ENCODE measurements at places on chromosomes 5 and 9.

DNA sequence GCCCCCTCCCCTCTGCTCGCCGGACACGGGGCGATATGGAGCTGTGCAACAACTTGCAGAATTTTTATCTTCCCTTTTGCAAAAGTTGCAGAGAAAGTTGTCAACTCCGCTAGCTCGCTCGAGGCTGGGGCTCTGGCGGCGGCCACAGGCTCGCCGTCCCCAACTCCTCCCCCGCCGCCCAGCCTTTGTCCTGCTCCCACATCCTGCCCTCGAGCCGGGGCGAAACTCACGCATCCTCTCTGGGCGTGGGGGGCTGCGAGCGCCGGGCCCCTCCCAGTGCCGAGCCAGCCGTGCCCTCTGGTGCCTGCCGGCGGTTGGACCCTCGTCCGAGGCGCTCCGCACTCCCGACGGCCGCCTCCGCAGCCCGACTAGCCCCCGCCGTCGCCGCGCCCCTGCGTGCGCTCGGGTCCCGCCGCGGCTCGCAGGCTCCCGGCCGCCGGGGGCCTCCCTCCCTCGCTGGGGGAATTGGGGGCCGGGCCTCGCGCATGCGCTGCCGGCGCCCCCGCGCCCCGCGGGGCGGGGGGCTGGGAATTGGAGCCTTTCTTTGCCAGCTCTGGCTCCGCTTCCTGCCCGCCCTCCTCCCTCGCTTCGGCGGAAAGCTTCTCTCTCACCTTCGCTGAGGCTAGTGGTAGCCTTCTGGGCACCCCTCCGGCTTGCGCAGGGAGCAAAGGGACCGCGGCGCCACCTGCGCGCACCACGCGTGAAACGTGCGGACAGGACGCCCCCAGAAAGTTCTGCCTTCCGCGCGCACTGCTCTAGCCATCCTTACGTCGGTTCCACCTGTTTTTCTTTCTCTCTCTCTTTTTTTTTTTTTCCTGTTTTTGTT lies at the start of gene CCNJL:
CCNJL (minus strand) TSS at position 431 of the 826 bp plus-strand sequence. CDS start 641 bp downstream, outside the sequence.
- no peak for DNase-seq

- no peak for DNase-seq
Observed at GRCh38 chr5:77157732-77158532, 52.5 kb upstream of the PDE8B start.

- no peak for DNase-seq
Observed at GRCh38 chr9:114006931-114007691, 71.0 kb downstream of the AMBP start.

GRCh38 chr5:112154940-112155686 lies 264.0 kb downstream of the EPB41L4A start:
- no peak for DNase-seq

DNA sequence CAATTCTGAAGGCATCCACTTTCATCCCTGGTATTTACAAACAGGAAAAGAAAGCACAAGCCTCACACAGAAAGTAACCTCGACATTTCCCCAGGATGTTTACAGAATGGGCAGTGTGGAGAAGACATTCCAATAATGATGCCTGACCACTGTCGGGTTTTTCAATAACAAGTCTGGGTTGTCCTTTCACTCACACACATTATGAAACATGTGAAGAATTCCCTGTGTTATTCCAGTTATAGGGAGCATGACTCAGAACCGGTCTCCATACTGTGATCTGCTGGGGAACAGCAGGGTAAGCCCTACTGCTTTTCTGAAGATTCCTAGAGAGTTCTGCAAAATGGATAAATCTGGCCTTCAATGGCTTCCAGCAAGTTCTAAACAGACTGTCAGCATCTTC lies 155.3 kb downstream of the ADAMTS12 start:
- DNase-seq: no peak

GRCh38 chr9:97327562-97327961 lies 20.1 kb downstream of the CCDC180 start:
- DNase-seq: no peak
